Stimulated activated naive CD8-positive, alpha-beta T cell treated with anti-CD3 and anti-CD28 coated beads, Interleukin-15, amount 100 ng/mL, for 72 hours (primary cell): ENCODE measurements at places on chromosomes 4 and X.

DNA sequence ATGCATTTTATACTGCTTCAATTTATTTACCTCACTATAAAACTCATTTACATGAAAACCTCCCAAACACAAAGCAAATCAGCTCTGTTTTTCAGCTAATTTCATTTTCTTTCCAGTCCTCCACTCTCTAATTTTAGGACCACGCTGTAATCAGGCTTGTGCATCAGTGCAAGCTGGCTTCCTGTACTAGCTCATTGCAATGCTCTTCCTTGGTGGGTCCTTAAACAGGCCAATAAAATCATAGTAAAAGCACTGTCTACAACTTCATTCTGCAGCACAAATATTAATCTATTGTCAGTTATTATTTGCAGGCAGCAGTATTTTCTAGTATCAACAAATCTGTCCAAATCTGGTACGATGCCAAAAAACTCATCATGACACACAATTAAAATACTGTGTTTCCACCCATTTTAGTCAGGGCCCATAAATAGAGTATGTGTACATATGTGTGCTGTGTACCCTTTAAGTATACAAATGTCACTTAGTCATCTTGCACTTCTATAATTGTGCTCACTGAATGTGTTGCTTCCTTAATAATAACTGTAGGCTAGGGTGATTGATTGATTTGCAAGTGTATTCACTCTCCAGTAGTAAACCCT, 178.2 kb upstream of the HCCS start:
- no peak for DNase-seq

- no peak for DNase-seq
These were observed 47.9 kb downstream of the BEND4 start for GRCh38 chr4:42104521-42104920.

DNA sequence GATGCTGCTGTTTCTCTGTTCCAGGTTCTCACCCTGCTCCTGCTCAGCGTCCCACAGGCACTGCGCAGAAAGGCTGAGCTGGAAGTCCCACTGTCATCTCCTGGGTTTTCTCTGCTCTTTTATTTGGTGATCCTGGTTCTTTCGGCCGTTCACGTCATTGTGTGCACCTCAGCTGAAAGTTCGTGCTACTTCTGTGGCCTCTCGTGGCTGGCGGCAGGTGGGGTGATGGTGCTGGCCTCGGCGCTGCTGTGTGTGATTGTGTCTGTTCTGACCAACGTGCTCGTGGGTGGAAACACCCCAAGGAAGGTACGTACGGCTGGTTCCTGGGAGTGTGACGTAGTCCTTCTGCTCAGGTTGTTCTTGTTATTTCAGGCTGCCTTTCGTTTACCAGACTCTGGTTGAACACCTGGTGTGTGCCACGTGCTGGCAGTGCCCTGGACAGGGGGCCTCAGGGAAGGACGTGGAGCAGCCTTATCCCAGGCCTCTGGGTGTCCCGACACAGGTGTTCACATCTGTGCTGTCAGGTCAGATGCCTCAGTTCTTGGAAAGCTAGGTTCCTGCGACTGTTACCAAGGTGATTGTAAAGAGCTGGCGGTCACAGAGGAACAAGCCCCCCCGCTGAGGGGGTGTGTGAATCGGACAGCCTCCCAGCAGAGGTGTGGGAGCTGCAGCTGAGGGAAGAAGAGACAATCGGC, 22.8 kb downstream of the PIGG start:
- DNase-seq: no peak

- no peak for DNase-seq
These were observed 171.5 kb upstream of the DIPK2B start for GRCh38 chrX:45372151-45372550.

DNA sequence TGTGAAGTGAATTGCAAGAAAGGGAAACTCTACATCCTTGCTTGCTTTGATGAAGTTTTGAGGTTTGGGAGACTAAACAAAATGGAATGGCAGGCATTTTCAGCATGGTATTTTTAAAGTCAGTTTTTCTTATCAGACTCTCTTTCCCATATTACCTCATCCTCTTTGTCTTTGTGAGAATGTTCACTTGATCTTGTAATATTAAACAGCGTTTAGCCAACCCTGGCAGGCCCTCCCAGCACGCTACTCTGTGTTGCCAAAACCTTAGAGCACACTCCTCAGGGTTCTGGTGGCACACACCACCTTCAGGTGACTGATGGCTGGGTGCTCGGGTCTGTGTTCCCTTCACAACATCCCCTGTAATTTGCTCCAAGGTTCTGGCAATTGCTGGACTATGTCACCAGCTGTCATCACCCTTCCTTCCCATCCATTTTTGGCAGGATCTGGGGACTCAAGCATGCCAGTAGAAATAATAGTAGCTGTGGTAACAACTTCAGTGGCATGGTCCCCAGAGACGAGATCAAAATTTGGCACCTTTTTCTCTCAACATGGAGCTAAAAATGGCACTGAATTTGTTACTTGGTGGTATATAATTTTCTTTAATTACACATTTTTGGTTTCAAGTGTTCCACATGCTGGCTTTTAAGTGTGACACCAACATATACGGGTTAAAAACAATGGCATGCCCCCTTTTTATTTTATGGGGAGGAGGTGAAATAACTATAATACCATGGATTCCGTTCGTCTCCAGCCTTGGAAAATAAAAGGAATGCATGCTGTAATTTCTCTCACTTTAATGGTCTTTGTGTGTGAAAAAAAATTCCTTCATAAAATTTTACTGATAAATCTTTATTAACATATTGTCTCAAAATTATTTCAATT, 273.1 kb downstream of the DCTD start:
- no peak for DNase-seq

DNA sequence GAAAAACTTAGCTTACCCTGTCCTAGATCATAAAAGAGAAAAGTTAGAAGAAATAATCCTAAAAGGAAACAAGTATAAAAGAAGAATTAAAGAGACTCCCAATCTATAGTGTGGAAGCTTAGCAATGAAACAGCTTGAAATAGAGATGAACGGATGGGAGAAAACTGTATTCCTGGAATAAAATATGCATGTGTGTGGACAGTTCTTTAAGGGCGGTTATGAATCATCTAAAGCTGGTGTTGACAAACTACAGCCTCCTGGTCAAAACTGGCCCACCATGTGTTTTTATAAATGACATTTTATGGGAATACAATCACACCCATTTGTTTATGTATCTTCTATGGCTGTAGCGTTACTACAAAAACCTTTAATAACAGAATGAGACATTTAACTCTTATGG, 69.4 kb downstream of the OR13H1 start:
- DNase-seq: no peak

DNA sequence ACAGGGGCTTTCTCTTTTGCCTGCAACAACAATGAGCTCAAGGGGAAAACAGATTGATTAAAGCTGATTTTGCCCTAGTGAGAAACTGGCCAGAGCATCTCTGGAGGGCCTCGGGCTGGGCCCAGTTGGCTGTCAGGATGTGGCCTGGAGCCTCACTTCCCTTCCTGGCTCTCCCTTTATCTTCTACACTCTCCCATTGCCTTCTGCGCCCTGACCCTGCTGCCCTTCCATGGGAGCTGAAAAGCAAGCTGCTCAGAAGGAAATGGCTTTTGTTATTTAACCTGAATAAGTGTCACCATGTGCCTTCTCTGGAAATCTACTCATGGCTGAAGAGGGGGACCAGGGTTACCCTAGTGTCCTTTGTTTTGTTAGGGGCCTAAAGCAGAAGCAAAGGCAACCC, 43.8 kb downstream of the NHSL2 start:
- no peak for DNase-seq
